ENCODE measurements at places on chromosomes 11 and 22.

DNA sequence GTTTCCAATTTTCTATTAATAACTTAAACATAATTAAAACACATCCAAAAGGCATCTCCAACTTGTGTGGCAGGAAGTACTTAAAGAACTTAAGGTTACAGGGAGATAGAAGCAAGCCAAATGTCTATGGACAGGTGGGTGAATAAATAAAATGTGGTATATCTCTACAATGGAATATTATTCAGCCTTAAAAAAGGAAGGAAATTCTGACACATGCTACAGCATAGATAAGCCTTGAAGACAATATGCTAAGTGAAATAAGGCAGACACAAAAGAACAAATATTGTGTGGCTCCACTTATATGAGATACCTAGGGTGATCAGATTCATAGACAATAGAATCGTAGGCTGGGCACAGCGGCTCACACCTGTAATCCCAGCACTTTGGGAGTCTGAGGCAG is 109.6 kb downstream of the WT1 start:
- no peak for DNase-seq

DNA sequence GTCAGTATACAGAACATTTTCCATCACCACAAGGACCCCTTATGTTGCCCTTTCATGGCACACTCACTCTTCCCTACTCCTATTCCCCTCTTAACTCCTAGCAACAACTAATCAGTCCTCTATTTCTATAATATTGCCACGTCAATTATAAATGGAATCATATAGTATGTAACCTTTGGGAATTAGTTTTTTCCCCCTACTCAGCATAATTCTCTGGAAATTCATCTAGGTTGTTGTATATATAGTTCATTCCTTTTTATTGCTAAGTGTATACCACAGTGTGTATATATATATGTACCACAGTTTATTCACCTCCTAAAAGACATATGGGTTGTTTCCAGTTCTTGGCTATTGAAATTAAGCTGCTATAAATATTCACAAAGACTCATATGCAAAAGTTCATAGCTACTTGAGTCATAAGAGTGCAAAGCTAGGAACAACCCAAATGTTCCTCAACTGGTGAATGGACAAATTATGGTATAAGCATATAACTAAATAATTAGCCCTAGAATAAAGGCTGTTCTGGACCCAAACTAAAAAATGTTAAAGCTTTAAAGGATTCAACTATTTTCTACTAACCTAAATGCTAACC is 41.3 kb downstream of the TUB start:
- DNase-seq, result no peak

DNA sequence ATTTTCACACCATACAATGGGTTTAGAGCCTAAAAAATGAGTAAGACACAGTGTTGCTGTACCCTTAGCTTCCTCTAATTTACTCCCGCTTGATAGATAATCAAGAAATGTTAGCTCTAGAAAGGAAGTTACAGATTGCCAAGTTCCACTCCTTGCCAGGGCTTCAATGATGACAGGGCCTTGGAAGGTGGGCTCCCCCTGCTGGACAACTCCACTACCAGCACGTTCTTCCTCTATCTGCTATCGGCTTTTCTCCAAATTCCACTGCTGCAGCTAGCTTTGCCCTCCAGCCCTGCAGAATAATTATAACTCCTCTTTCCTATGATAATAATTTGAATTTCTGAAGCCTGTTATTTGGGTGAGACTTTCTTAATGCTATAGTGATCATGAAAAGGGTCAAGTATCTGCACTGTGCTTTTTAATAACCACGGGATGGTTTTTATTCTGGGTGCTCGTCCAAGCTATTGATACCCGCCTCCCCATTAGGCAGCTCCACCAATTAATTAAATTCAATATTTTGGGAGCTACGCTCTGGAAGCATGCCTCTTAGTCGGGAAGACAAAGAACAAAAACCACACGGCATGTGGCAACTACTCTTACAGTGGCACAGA is 9.0 kb downstream of the SYN3 start:
- DNase-seq, result peak; percentile 18

DNA sequence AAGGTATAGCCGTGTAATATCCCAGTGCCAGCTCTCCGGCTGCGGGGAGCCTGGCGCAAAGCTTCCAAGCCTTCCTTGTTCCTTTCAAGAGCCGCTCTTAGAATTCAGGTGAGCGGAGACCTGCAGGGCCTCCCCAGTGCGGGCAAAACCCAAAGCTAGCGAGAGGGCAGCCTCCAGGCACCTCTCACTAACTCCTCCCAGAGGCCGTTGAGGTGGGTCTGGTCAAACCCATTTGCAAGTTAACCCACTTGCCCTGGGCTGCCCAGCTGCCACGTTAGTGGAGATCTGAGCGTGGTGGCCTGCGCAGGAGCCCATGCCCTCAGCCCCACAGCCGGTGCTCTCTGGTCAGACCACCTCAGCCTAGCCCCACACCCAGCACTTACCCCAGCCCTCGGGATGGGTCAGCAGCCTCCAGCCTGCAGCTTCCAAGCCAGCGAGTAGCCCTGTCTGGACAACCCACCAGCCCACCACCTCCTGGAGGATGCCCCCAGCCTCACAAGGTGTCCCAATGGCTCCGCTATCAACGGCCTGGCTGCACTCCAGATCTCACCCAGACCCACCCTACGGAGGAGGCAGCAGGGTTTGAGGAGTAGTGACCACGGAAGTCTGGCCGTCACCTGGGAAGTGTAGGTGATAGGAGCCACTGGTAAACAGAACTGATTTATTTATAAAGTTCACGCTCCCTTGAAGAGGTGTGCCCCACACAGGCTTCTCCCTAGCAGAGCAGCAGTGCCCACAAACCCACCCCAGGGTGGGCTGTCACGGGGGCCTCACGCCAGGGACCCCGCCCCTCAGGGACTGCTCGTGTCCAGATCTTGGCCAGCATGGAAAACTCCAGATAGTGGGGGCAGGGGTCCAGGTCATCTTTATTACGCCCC is 2.3 kb downstream of the ASCL2 start:
- no peak for DNase-seq

GRCh38 chr22:44547371-44547770 is 49.3 kb upstream of the RTL6 start:
- no peak for DNase-seq

DNA sequence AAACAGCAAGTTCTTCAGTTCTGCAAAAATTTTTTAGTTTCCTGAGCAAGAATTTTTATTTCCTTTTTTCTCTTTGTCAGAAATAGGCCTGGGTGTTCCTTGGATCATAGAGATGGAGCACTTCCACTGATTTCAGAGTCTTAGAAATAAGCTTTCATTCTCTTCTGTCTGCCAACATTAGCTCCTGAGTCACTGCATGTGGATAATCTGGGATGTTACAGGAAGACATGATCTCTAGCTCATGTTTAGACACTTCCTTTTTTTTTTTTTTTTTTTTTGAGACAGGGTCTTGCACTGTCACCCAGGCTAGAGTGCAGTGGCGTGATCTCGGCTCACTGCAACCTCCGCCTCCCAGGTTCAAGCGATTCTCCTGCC is 13.2 kb upstream of the TMEM218 start:
- no peak for DNase-seq

- peak; percentile 96 for DNase-seq
Observed at GRCh38 chr22:41832553-41833368, at the start of gene SREBF2. TSS of gene SREBF2 (plus strand) at chr22:41833105. CDS start at chr22:41833271, 166 bp downstream.

GRCh38 chr11:123525097-123525496 is 95.0 kb downstream of the GRAMD1B start:
- no peak for DNase-seq

GRCh38 chr11:3183523-3183922 is 18.4 kb upstream of the OSBPL5 start:
- DNase-seq, result no peak

- DNase-seq, result no peak
Observed at GRCh38 chr11:64297699-64298358, 2.3 kb upstream of the CATSPERZ start.

GRCh38 chr11:29320196-29320595 is 696.6 kb downstream of the KCNA4 start:
- no peak for DNase-seq

GRCh38 chr11:64100782-64101353 is 65.0 kb downstream of the MACROD1 start:
- DNase-seq, result no peak

DNA sequence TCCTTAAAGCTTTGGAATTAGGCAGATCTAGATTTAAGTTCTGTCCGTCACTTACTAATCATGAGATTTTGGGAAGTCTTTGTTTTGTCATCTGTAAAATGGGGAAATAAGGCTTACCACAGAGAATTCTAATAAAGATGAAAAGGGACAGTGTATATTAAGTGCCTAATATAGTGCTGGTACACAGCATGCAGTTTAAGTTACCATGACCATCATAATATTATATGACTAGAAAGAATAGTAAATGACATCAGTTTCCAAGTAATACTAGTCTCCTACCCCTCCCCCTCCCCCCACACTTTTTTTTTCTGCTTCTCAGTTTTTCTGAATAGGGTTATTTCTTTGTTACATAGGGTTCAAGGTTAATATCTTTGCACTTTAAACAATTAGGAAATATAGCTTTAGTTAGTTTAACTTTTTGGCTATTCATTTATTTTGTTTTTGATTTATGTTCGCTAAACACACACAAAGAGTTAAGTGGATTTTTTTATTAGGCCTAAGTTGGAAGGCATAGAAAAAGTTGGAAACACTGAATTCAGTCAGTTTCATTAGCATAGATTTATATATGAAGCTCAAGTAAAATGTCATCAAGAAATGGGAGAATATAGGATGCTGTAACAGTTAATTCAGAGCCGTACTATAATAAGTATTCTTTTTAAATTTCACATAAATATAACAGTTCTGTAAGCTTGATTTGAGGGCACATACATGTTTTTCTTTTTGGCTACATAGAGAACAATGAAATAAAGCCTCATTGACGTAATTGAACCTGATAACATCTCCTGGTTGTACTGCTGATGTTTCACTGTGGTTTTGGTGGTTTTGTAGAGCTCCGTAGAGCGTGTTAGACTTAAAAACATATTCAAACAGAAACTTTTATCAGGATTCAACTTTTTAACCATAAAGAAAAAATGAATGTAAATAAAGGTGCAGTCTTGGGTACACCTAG is 121.2 kb downstream of the PDE3B start:
- no peak for DNase-seq

- DNase-seq, result no peak
Observed at GRCh38 chr22:27627444-27627833, 174.1 kb downstream of the MN1 start.

GRCh38 chr11:110349138-110349996 is 53.0 kb upstream of the RDX start:
- no peak for DNase-seq

DNA sequence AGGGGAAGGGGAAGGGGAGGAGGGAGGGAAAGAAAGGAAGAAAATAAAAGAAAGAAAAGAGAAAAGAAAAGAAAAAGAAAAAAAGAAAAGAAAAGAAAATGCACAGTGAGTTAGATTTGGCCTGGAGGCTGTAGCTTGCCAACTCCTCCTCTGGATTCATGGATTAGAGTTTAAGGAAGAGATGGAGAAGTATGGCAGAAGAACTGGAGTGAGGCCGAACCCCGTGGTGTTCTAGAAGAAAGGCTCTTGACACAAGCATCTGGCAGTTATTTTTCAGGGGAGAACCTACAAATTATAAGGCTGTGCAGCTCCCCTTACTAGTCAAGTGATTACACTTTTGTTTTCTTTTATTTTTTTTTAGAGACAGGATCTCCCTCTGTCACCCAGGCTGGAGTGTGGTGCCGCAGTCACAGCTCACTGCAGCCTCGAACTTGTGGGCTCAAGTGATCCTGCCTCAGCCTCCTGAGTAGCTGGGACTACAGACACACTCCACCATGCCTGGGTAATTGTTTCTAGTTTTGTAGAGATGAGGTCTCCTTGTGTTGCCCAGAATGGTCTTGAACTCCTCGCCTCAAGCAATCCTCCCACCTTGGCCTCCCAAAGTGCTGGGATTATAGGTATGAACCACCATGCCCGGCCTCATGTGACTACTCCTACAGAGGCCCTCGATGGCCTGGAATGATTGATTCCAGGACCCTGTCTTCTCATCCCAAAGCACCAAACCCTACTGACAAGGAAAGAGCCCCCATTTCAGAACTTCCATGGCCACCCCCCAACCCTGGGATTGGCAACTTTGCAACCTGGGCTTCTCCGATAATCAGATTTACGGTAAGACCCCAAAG is 19.5 kb downstream of the ZNF74 start:
- no peak for DNase-seq

- DNase-seq, result no peak
Observed at GRCh38 chr11:122851366-122851966, 13.2 kb downstream of the CRTAM start.

- no peak for DNase-seq
Observed at GRCh38 chr11:122209619-122210366, 93.8 kb upstream of the BLID start.

DNA sequence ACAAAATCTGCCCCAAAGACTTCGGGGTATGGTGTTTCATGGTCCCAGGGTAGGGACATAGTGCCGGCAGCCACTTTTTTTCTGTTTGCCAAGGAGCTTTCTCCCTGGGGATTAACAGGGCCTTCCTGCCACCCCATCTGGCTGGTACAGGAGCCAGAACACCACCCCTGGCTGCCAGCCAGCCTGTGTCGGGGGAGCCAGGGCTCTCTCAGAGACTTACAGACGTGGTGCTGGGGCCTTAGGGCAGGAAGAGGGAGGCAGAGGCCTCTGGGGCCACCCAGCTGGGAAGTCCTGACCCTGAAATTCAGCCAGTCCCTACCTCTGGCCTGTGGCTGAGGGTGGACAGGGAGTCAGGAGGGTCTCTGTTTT is 52.4 kb upstream of the CDON start:
- peak; percentile 66 for DNase-seq
